ENCODE measurements at places on chromosomes 3 and 15.

- no peak for DNase-seq
Measured at GRCh38 chr3:186381424-186382216, 19.6 kb upstream of the DGKG start.

DNA sequence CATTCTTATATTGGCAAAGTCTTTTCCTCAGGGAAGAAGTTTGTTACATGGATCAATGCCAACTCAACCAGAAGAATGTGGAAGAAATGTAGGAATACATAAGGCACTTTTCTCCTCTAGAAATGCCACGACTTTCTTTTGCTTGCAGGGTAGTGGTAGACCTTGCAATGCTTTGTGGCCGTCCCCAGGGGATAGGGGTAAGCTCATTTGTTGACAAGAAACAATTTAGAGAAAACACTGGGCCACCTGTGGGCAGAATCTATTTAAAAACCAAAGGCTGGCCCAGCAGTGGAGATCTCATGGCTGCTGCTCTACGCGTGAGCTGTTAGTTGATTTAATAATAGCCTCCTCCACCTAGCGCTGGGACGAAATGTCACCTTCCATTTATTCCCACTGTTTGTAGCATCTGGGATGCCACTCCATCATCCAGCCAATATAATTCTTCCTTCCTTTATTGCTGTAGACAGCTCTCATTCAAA is 64.6 kb upstream of the PFN2 start:
- DNase-seq, result no peak

DNA sequence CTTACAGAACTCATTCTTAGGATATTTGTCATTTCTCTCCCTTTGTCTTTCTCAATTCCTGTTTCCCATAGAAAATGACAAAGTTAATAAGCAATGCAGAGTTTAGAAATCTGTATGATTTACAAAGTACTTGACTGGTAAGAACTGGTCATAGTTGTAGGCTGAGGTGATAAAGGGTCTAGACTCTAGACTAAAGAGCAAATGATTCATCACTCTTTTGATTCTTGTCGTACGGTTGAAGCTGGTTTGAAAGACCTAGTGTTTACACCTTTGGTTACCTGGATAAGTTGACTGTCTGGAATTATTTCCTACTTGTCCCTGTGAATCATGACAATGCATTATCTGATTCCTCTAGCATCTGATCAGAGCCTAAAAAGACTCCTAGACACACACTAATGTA is 58.9 kb upstream of the TP63 start:
- no peak for DNase-seq

- DNase-seq, result no peak
Measured at GRCh38 chr15:26395624-26396023, 377.2 kb downstream of the GABRB3 start.

DNA sequence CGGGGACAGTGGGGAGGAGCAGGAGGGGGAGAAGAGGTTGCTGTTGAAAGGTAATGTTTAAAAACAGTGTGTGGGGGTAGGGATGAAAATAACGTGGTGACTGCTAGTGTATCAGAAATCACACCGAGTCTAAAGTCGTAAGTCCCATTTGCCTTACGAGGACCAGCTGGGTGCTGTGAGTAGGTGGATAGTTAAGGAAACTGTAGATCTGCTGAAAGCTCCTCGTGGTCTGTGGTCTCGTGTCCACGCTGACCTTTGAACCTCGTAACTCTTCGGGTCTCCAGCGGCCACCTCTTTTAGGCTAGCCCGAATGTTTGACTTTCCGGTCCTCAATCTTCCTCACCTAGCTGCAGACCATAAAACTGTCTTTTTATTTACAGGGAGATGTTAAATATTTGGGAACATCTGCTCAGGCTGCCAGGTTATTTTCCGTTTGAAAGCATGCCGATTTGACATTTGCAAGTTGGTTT is 29.3 kb upstream of the ST3GAL6 start:
- no peak for DNase-seq

- DNase-seq, result no peak
Measured at GRCh38 chr3:124556636-124557035, 173.6 kb upstream of the UMPS start.
